ENCODE measurements at places on chromosomes 7 and 10.
A peak's percentile ranks its signal among the peaks of the same experiment; 100 is the strongest.

- no peak for DNase-seq
These were observed 108.9 kb upstream of the SP8 start for GRCh38 chr7:20895563-20895962.

DNA sequence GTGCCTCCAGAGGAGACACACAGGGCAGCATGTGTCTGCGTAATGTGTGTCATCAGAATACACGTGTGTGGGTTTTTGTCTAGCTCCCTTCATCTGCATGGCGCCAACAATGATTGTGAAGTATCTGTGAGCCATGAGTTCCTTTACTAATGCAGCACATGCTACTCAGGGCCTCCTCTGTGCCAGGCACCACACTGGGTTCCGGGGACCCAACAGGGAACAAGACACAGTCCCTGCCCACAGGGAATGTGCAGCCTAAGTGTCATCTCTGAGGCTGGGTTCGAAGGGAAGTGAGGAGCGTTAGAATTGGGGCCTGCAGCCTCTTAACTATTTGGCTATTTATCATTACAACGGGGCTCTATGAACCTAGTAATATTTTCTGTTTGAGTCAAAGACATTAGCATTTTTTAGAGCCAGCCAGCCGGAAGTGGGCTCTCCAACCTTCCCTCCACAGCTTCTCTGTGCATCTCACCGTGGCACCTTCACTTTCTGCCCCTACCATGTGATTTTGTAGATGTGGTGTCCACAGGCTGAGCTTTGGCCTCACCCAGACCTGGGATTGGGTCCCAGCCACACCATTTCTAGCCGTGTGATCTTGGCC, 43.9 kb upstream of the SRGN start:
- no peak for DNase-seq

- no peak for DNase-seq
These were observed 9.0 kb downstream of the DENND2A start for GRCh38 chr7:140631602-140632001.

DNA sequence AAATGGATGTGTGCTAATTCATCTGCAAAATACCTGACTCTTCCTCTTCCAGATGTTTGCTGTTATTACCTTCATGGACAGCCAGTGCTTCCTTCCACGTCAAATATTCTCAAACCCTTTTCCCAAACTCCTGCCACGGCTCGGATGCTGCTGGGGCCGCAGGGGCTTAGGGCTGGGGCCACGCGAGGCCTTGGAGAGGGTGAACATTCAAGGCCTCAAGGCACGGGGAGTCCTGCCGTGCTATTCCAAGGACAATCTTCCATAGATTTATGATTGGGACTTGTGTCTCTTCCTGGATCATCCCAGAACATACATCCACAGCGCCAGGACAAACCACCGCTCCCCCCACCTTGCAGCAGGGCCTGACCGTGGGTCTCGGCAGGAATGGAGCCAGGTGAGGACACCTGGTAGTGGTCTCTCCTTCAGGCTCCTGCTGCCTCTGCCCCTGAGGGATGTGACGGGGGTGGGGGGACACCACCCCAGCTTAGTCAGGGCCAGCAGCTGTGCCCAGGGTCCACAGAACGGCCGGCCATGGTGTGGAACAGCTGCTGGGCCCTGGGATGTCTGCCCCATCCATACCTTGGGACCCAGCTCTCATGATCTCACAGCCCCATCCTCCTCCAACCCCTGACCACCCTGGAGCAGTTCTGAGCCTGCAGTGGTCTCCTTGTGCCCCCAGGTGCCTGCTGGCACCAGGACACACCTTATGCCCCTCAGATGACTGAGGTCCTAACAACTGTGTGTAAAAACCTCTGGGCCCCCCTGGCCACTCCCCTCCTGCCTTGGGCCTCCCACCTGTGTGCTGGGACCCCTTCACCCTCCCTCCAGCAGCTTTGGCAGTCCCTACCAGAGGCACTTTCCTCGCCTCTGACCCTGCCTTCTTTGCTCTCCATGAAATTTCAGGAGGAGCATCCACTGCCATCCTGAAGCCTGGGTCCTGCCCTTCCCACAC, 16.7 kb downstream of the VIPR2 start:
- no peak for DNase-seq

DNA sequence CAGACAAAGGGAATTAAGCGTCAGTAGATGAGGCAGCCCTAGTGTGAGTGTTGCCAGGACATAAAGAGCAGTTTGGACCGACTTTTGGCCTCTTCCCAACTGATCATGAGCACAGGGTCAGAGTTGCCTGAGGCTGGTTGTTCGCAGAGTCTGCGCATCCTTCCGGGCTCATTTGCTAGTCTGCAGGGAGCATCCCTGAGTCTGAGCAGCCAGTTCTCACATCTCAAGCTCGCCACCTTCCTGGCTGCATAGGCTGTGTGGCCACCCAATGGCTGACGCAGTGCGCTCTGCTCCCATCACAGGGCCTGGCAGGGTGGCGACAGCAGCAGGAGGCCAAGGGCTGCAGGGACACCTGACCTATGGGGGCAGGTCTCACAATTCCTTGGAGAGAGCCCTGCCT, 5.0 kb downstream of the GAD2 start:
- no peak for DNase-seq

GRCh38 chr10:120719333-120719732, 131.8 kb upstream of the WDR11 start:
- no peak for DNase-seq

- DNase-seq, result no peak
These were observed 7.8 kb downstream of the ITPRIP start for GRCh38 chr10:104330168-104331110.

GRCh38 chr10:52019077-52019555, 295.0 kb upstream of the DKK1 start:
- DNase-seq, result no peak

DNA sequence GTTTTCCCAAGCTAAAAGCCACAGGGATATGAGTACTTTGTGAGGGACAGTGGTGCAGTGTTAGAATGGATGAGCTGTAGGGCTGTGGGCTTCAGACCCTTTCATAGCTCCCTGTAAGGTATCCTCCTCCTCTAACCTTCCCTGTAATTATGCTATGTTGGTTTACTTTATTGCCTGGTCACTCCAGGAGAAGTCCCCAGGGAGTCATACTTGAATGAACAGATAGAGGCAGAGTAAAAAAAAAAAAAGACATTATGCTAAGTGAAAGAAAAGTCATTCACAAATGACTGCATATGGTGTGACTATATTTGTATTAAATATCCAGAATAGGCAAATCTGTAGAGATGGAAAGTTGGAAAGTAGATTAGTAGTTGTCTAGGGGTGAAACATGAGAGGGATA, 434.4 kb downstream of the AUTS2 start:
- DNase-seq, result no peak

DNA sequence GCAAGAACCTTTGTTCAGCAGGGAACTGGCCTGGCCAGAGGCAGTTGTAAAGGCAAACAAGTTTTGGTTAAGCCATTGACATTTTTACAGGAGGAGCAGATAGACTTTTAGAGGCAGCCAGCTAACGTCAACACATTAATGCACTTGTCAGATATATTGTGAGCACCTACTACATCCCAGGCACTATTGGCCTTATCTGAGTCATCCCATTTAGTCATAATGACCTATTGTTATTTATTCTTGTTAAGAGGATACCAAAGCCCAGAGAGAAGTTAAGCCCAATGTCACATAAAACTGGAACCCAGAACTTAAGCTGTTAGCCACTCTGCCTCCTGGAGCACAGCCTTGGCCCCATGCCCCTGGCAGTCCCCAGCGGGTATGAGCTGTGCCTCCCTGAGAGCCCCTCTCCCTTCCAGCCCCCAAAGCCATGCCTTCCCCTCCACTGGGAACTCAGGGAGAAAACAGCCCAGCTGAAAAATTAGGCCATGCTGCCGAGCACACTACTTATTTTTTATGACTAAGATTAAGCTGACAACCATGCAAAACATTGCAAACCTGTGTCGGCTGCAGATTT, 32.7 kb upstream of the TRIM8 start:
- no peak for DNase-seq

GRCh38 chr10:33556103-33556502, 221.6 kb upstream of the NRP1 start:
- no peak for DNase-seq

DNA sequence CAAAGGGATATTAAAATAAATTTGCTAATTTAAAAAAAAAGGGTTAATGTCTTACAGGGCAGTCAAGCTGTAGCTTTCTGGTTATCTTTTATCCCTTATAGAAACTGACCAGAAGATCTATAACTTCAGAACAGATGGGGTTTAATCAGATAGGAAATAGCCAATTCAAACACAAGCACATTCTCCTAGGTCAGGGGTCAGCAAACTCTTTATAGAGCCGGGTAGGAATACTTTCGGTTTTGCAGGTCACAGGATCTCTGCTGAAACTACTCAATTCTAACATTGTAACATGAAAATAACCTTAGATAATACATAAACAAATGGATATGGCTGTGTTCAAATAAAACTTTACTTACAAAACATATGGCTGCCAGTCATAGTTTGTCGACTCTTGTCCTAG, 479.8 kb downstream of the ADRA2A start:
- no peak for DNase-seq

- DNase-seq, result no peak
These were observed 25.5 kb downstream of the PRR15 start for GRCh38 chr7:29588900-29589696.

GRCh38 chr7:51108134-51108533, 208.5 kb downstream of the COBL start:
- DNase-seq, result no peak

- DNase-seq, result no peak
These were observed 93.7 kb downstream of the PRR15 start for GRCh38 chr7:29657288-29657687.

GRCh38 chr7:105521027-105521716, 899 bp downstream of the PUS7 start:
- DNase-seq, result no peak

DNA sequence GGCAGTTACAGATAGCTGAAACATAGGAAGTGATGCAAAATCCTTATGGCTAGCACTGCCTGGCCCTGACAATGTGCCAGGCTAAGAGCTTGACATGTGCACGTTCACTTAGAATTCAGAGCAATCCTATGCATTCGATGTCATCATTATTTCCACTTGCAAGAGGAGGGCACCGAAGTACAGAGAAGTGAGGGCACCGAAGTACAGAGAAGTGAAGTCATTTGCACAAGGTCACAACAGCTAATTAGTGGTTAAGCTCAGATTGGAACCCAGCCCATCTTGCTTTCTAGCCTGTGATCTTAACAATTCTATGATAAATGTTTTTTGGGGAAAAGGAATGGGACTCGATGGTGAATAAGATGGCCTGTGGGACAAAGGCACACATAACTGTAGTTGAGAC, 73.4 kb downstream of the ARHGAP22 start:
- DNase-seq, result no peak

DNA sequence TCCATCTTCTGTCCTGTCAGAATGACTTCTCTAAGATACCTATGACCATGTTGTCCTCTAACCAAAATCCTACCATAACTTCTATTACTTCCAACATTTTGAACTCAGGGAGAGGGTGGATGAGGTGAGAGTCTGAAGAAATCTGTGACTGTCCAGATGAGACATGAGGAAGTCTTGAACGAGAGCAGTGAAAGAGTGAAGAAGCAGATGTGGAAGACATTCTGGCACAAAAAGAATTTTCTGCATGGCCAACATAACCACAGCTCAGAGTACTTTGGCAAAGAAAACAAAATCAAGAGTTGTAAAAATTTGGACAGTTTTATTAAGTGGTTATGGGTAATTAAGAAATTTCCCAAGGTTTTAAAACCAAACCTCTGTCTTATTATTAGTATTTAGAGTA, 141.6 kb downstream of the CPEB3 start:
- DNase-seq, result no peak

DNA sequence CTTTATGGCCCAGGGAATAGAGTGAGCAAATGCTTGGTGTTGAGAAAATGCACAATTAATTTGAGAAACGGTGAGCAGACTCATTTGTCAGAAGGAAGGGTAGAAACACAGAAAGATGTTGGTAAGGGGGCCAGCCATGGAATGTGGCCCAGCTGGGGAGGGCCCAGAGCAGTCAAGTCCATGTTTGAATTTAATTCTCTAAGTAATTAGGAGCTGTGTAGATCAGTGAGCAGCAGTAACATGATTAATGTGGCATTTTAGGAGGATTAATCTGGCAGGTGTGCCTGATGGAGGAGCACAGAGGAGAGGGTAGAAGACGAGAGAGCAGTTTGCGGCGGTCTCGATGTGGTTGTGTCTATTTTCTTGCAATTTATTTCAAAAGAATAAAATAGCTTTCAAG, 218.7 kb downstream of the FRMD4A start:
- no peak for DNase-seq

GRCh38 chr7:151017953-151018420, 6.3 kb downstream of the ATG9B start:
- DNase-seq, result peak; percentile 59

DNA sequence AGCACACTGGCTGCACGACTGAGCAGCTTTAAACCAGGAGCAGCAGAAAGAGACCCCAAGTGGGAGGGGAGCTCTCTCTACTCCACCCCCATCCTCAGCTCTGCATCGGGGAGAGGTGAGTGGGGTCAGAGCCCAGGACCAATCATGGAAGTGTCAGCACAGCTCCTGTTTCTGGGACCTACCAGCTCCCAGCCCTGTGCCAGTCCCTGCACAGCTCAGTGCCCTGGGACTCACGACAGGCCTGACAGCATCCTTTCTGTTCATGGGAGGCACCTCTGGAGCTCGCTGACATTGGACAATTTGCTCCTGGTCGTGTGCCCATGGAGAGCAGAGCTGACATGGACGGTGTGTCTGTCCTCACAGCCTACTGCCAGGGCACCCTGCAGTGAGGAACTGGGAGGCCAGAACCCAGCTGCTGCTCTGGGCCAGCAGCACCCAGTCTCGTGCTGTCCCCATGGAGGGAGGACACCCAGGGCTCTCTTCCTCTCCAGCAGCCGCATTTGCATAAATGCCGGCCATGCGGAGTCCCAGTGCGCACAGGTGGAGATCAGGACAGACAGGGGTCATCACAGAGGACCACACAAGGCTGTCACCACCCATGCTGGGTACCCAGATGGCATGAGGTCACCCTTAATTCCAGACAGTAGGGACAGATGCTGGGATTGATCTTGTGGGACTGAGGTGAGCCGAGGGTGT, 45.9 kb upstream of the MSMB start:
- no peak for DNase-seq

- DNase-seq, result no peak
These were observed 174.2 kb upstream of the PHF14 start for GRCh38 chr7:10799475-10799874.

GRCh38 chr7:155724327-155725005, 80.0 kb downstream of the RBM33 start:
- DNase-seq, result no peak

- DNase-seq, result no peak
These were observed 701.5 kb downstream of the KCNMA1 start for GRCh38 chr10:76935941-76936613.

Measured in stimulated activated CD8-positive, alpha-beta memory T cell treated with anti-CD3 and anti-CD28 coated beads, Interleukin-7, amount 100 ng/mL, for 1 hour (primary cell).